ENCODE measurements at places on chromosomes 2 and 18. TPM values are rescaled to one million over a fixed set of nuclear protein-coding genes. Genes with fewer than 3 reads are reported as not detected.

Gene TDRD15
- total RNA-seq: not detected

Gene SERPINB13
- 15.2 TPM for total RNA-seq

Gene DIS3L2
- 30.0 TPM for total RNA-seq

Gene SLC5A7
- not detected for total RNA-seq

Gene KLF7
- 16.0 TPM for total RNA-seq

Gene ACYP2
- 11.9 TPM for total RNA-seq

Gene NEUROD1
- total RNA-seq: not detected

Gene FKBP1B
- 8.9 TPM for total RNA-seq

GRCh38 chr2:50752237-50752636, 279.7 kb downstream of the NRXN1 start:
- DNase-seq: no peak

DNA sequence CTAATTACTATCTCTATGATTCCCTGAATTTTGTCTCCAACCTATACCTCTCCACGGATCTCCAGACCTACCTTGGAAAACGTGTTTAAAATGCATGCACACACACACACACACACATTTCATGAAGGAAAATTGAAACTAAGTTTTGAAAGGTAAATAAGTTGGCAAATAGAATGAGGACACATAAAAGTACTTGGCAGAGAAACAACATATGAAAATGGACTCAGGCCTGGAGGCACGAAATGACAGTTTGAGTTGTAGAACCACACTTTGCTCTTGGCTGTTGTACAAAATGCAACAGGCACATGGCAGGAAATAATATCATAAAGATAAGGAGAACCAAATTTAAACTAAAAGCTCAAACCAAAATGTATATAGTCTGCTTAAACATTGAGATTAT, 868.1 kb upstream of the CNTNAP5 start:
- DNase-seq: no peak

- DNase-seq: no peak
These were observed 334.7 kb downstream of the HRH4 start for GRCh38 chr18:24795129-24795528.

- DNase-seq: no peak
These were observed 107.6 kb downstream of the SMAD7 start for GRCh38 chr18:48843162-48843561.

GRCh38 chr2:242031481-242032019, 162.0 kb downstream of the RTP5 start:
- DNase-seq: peak; percentile 74

DNA sequence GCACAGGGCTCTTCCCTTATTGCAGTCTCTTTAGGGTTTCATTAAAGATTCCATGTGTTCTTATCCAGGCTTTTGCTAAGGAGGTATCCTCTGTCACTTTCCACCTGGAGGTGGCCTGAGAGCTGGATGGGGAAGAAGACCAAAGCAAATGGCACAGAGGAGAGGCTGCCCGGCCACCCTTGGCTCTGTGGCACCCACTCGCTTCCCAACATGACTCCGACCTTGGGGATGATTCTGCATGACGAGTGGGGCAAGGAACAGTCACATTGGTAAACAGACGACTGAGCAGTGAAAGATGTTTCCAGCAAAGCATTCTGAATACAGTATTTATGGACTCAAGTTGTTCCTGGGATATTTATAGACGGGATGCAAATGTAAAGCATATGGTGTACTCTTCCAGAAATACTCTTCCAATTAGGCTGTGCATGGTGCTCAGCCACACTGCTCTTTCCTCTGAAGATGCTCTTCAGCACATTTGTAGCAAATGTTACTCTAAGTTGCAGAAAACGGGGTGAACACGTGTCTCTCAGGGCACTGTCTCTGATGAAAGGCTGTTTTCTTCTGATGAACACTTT, 377.1 kb upstream of the HS6ST1 start:
- no peak for DNase-seq

DNA sequence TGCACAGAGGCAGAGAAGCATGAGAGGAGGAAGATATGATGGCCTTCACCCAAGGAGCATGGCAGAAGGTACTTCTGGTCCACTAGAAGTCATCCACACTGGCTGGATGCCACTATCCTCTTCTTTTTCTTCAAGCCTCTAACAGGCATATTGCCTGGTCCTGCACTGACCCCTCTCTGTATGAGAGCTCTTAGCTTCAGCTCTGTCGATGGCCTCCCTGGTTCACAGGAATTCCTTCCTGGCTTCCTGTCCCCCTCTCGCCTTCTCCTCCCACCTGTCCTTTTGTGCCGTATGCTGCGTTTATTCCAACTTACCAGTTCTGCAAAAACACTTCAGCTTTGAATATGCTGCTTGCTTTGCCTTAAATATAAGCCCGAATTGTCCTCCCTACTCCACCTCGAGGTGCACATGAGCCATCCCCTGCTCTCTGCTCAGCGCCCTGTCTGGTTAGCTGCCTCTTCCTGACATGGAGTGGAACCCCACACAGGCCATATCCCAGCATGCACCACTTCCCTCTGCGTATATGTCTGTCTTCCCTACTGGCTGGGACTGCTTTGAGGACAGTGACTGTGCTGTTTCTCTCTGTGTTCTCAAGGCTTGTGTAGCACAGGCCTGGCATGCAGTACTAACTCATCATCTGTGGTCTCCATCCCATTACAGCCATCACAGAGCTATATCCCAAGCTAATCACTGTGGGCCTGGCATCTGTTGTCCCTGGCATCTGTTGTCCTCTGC, 474.9 kb downstream of the EIPR1 start:
- no peak for DNase-seq

GRCh38 chr2:11949732-11950523, 203.5 kb downstream of the LPIN1 start:
- no peak for DNase-seq

- DNase-seq: no peak
These were observed 291.4 kb downstream of the KCNS3 start for GRCh38 chr2:18169893-18170175.

DNA sequence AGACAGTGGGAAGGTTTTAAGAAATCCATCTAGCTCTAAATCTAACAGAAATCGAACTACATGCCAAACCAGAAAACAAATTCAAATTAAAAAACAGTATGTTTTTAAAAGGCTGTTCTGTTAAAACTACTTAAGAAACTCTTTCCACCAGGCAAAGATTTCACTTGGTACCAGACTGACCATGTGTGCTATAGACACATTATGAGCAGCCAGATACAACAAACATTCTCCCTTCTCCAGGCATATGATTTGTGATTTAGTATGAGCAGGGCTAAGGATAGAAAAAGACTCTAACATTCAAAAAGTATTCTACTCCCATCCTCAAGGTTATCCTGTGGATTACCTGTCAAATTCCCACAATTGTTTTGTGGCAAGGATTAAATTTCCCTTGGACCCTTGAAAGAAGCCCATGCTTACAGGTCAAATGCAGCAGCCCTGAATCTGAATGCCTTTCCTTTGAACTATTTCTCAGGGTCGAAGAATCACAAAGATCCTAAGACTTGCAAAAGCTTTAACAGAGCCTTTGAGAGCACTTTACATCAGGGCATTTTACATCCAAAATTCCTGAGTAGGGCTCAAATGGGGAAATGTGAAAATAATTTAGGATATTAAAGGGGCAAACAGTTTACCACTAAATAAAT, 42.5 kb upstream of the TTC32 start:
- no peak for DNase-seq

GRCh38 chr2:45328264-45328870, 282.7 kb downstream of the SRBD1 start:
- DNase-seq: no peak

GRCh38 chr2:100561191-100561590, 1.6 kb upstream of the PDCL3 start:
- no peak for DNase-seq

- no peak for DNase-seq
These were observed 114.7 kb upstream of the STON1 start for GRCh38 chr2:48414980-48415835.

DNA sequence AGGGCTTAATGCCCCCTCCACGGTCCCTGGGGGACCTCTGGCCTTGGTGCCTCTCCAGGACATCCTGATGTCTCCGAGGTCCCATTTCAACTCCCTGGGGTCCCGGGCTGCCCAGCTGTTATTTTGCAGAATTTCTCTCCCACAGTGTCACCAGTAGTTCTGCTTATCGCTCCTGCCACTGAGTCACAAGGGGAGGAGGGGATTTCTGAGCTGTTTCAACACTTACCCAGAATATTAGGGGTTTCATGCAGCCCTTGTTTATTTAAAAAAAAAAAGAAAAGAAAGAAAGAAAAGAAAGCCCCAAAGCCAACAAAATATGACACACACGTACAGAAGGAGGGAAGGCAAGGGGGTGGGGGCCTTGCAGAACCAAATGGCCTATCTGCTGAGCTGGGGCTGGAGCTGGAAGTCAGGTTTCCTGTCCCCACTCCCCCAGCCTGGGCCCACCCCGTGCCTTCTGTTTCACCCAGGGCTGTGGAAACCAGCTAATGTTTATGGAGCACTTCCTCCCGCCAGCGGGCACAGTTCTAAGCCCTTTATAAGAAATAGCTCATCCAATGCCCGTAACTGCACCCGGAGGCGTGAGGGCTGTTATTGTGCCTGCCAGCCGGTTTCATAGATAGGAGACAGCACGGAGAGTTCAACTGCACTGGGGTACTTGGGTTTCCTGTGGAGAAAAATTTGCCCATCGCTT, 8.4 kb upstream of the ARID5A start:
- peak; percentile 93 for DNase-seq

GRCh38 chr2:157902692-157903091, 26.6 kb upstream of the ACVR1 start:
- DNase-seq: no peak

DNA sequence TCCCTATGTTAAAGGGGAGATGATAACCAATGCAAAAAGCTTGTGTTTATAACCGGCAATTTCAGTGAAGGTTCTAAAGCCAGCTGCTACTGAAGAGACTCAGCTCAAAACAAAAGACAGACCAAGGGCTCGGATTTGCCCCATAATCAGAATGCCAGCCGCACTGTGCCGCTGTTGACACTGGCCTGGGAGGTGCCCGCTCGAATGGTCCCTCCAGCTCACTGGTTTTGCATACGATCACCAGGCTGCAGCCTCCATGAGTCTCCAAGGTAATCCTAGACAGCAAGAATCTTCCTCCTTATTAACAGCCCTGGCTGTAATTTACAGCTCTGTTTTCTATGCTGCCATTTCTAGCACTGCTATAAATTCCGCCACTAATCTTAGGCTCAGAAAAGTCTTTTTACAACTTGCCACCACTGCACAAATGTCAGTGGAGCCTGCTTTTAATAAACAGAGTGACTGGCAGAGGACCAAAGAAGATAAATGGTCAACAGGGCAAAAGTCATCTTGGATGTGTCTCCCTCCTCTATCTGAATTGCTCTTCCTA, 155.7 kb upstream of the SH3BP4 start:
- peak; percentile 64 for DNase-seq

DNA sequence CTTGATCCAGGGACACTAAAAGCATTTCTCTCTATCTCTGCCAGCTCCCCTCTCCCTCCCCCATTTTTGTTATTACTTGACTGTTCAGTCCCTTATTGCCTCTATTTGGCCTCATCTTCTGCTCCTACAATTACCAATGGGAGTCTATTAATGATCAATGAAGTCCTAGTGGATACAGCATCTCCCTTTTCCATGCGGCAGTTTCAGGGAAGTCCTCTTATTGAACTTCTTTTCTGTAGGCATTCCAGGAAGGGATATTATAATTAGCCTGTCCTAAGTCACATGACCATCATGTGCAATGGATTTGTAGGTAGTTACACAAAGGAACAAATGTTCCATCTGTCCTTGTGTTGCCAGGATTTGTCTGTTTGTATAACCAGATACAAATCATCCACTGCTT, 495.1 kb upstream of the CNTNAP5 start:
- DNase-seq: no peak

All from lower leg skin (tissue), 4 donors.